ENCODE measurements at places on chromosomes 4 and X.
A peak's percentile ranks its signal among the peaks of the same experiment; 100 is the strongest.

DNA sequence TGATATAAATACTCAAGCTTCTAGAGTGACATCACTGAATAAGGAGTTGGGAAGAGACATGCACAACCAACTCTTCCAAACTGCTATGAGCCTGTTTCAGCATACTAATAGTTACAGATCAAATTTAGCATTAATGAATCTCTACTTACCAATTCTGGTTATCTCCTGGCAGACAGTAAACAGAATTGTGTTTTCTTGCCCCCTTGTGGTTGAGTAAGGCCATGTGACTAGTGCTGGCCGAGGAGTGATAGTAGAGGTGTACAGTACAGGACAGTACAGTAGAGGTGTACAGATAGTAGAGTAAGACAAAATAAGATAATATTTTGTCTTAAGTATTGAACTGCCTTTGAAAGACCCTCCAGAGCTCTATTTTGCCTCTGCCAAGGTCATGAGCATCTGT lies 681.4 kb downstream of the GABRG1 start:
- ATAC-seq = peak; percentile 89

DNA sequence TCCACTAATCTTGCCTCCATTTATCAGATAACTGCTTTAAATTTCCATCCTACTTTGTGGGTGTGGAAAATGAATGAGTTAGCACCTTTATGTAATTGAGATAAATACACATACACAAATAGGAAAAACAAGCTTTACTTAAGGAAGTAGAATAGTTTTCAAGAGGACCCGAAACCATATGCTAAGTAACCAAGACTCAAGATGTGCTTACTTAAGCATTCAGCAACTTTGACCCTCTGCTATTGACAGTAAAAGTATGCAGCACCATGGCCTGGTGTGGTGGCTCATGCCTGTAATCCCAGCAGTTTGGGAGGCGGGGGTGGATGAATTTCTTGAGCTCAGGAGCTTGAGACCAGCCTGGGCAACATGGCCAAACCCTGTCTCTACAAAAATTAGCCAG lies 29.9 kb downstream of the RNF175 start:
- no peak for ATAC-seq

DNA sequence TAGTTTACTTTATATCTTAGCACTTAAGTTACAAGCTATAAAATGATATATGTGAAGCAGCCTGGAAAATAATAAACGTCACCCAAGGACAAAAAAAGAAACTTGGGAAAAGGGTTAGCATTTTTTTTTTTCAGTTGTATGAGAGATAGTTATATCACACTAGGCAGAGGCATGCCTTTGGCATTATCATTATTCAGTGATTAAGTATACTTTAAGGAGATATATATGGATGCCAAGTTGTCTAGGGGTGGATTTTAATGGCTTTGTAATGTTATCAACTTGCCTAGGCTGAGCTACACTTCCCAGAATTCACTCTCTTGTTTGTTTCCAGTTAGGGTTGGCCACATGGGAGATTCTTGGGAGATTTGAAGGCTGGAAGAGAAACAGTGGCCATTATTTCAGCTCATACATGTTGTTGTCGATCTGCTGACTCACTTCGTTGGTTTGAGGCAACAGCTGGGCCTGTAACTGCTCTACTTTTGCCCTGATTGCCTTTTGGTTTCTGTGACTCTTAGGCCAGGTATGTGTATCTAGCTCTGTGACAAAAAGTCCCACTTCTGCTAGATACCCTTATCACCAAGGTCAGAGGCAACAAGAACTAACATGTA lies 11.5 kb upstream of the SRPX start:
- ATAC-seq = no peak

DNA sequence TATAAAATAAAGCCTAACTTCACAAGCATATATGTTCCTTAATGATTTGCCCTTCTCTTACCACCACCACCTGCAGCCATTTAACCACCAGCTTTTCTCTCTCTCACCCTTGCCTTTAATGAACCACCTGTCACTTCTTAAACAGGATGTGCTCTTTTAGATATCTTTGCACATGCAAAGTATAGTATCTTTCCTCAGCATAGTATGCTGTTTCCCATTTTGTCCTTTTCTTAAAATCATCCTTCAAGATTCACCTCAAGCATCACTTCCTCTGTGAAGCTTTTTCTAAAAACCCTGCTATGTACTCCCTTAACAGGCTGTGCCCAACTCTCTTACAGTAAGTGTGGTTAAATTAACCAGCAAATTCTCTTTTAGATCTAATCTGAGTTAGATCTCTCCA lies 8.2 kb upstream of the CNOT6L start:
- no peak for ATAC-seq

GRCh38 chr4:94757192-94758140 lies at the start of gene BMPR1B:
BMPR1B (plus strand) TSS chr4:94757955; CDS start chr4:95104425, 346,470 bp downstream.
- peak; percentile 82 for ATAC-seq

DNA sequence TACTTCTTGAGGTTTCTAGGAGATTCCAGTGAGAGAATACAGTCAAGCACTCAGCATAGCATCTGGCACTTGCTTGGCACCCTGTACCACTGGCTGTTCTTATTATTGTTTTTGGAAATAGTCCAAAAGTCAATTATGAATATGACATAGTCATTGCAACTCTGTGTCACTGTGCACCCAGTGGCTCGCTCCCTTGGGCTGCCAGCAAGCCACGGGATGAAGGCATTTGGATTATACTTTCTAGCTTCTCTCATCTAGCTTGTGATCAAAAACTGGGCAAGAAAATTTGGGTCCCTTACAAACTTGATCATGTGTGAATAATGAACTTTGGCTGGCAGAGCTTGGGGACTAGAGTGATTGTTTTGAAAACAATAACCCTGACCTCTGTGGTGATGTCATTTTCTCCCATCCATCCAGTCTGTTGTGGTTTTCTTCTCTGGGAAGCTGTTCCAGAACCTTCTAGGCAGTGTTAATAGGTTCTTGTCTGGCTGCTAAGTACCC lies 32.7 kb upstream of the LIMCH1 start:
- ATAC-seq = no peak

DNA sequence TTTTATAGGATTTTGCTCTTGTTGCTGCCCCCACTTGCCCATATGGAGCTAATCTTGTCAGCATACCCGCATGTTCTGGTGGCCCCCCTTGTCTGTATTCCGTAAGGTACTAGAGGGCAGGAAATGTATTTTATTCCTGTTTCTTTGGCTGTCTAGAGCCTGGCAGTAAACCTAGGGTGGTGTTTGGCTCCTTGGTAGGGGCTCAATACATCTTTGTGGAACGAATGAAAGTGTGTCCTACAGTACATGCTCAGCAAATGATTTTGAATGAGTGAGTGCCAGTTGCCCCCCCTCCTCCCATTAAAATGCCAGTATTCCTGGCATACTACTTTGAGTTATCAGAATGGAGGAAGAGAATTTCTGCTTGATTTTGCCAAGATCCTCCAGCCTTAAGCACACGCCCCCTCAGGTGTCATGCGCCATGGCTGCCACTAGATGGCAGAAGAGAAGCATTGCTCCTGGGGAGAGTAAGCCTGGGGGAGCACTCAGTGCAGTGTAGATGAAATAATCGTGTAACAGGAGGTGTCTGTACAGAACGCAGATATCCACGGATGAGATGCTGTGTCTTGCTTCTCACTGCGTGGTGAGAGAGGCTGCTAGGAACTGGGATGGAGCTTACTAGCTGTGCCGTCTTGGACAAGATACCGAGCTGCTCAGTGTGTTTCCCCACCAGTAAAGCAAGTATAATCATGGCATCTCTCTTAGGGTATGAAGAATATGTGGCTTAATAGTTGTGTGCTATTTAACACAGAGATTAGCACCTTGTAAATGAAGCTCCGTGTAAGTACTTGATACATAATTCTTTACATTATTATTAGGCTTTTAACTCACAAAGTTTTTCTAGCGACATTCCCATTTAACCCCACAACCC lies 17.2 kb upstream of the RNF212 start:
- peak; percentile 99 for ATAC-seq

- ATAC-seq = no peak
These were observed 112.3 kb upstream of the RAP2C start for GRCh38 chrX:132331532-132331931.

- ATAC-seq = no peak
These were observed 941.8 kb downstream of the RAPGEF2 start for GRCh38 chr4:160044693-160045092.

GRCh38 chrX:127390316-127390715 lies 570.8 kb downstream of the PRR32 start:
- ATAC-seq = no peak

- ATAC-seq = no peak
These were observed 85.8 kb upstream of the RPS6KA3 start for GRCh38 chrX:20352504-20352903.

GRCh38 chr4:11511321-11511720 lies 82.6 kb upstream of the HS3ST1 start:
- ATAC-seq = no peak

GRCh38 chr4:155789391-155789790 lies 30.6 kb downstream of the GUCY1B1 start:
- no peak for ATAC-seq

DNA sequence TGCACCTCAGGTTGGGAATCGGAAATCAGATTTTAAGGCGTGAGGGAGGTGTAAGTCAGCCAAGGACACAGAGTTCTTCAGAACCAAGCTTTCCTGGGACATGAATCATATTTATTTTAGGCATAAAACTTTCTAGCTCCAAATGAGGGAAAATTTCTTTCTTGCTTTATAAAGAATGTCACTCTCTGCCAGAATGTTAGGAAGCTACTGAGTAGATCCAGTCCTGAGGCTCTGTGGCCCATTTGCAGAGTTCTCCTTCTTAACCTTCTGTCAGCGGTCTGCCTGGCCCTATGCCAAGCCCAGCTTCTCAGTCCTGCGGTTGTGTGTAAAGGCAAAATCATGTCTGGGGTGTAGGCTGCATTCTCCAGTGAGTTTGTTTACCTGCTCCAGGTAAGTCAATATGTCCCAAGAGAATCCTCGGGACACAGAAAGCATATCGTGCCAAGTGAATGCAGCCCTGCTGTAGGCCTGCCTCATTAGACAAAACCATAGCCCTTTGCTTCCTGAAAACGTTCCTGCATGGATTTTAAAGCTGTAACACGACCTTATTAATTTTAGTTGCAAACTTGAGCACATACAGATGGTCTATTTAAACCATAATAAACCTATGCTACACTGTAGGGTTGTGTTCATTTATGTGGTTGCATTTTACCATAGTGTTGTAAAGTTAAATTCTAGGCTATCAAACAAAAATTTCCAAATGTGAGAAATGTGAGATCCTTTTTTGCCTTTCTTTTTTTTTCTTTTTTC lies 29.2 kb upstream of the CCNI start:
- ATAC-seq = no peak

Data from motor neuron (in vitro differentiated cells).